Stimulated activated CD4-positive, alpha-beta T cell treated with anti-CD3 and anti-CD28 coated beads, Interleukin-4, amount 100 ng/mL, for 1 hour (primary cell): ENCODE measurements at places on chromosomes 4 and X.

- DNase-seq, result no peak
These were observed 245.4 kb downstream of the ADGRL3 start for GRCh38 chr4:61445374-61446063.

- DNase-seq, result no peak
These were observed 301.9 kb downstream of the DHX15 start for GRCh38 chr4:24282446-24282845.

GRCh38 chrX:72121383-72121782 is 10.3 kb downstream of the RTL5 start:
- DNase-seq, result peak; percentile 14

DNA sequence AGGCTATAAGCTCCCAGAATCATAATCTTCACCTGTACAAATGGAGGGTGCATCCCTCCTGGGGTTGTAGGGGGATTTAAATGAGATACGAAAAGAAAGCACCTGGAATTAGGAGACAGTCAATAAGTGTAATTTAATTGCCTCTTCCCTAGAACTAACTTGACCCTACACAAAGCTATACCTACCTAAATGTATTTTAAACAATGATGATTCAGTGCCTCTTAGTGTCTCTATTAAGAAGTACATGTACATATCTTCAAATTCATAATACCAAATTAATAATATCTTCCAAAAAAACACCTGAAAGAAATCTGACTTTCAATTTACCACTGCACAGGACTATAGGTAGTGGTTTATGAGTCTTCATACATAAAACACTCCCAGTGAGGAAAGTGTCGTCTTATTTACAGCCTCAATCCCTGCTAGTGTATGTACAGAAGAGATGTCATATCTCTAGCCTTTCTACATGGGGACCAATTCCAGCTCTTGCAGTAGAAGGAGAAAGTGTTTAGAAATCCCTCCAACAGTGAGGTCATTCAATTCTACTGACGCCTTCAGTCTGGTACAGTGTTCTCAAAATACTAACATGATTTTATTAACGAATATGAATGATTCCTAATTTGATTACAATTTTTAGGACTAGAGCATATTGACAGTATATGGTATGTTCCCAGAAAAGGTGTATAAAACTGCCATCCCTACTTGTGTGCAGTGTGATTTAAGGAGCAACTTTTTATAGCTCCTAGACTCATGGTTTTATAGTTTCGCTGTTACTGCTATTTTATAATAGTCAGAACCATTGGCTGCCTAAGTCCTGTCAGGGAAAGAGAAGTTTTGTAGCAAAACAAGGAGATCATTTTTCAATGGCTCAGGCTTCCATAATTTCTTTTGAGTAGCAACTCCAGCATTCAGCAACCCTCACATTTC is 282.7 kb downstream of the UNC5C start:
- DNase-seq, result no peak

DNA sequence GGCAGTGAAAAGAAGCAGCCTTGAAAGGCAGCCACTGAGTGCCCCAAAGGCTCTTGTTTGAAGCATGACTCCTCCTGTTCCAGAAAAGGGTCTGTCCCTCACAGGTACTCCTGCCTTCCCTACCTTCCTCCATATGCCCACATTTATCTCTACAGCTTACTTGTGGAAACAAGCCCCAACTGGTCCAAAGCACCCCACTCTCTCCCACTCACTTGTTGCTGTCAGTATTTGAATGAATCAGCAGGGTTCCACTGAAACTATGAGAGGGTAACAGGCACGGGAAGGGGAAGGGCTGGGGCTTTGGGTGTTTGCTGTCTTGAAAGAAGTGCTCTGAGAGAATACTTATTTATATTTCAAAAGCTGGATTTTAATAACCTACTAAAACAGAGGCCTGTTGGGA is 34.9 kb downstream of the GPR143 start:
- DNase-seq, result no peak

GRCh38 chr4:8281519-8282133 is 12.1 kb downstream of the HTRA3 start:
- no peak for DNase-seq

GRCh38 chr4:101451086-101451485 is 103.8 kb upstream of the PPP3CA start:
- DNase-seq, result no peak

DNA sequence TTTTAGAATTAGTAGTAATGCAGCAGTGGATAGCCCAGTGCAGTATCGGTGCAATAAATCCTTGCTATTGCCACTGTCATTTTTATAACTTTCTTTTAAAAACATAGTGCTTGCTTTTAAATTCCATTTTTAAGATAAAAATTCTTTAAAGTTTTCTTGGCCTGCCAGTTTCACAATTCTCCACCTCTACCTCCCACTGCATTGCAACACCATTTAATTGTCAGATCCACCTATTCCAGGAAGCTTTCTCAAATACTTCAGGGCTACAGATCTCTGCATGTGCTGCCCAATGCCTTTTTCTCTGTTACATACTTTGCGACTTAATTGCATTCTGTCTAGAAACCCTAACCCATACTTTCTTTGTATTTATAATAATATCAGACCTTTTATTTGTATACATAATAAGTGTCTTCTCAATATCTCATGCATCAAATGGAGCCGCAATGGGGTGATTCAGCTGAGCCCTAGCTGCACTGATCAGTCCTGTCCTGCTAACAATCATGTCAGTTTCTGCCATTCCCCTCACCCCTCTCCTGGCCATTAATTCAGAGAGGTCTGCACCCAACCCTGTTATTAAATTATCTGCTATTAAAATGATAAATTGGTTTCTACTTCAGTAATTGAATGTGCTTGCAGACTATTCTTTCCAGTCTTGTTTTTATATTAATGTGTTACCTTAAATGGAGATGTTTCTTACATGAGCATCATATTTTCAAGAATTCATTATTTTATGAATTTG is 193.1 kb downstream of the SLIT2 start:
- no peak for DNase-seq

DNA sequence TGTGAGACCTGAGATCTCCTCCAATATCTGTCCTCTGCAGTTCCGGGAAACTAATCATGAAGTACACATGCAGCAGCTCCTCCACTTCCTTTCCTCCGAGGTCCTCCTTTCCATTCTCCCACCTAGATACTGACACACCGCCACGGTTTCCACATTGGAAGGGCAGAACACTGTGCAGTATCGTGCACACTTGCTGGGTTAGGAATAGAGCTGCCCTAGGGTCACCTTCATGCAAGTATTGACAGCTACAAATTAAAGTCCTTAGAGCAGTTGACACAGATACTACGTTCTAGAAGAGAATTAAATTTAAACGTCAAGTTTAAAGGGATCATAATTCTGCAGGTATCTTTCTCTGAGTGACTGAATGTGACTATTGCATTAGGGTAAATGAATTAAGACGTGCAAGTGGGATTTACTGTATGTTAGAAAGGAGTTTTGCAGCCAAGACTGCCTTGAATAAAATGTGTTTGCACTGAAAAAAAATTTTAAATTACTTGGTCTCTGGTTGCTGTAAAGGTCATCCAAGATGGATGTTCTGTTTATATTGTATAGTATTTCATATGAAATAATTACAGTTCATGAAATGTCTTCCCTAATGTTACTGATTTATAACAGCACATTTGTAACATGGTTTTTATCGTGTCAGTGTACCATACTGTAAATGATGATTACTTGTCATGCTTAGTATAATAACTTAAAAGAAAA is 117.7 kb downstream of the STOX2 start:
- no peak for DNase-seq

DNA sequence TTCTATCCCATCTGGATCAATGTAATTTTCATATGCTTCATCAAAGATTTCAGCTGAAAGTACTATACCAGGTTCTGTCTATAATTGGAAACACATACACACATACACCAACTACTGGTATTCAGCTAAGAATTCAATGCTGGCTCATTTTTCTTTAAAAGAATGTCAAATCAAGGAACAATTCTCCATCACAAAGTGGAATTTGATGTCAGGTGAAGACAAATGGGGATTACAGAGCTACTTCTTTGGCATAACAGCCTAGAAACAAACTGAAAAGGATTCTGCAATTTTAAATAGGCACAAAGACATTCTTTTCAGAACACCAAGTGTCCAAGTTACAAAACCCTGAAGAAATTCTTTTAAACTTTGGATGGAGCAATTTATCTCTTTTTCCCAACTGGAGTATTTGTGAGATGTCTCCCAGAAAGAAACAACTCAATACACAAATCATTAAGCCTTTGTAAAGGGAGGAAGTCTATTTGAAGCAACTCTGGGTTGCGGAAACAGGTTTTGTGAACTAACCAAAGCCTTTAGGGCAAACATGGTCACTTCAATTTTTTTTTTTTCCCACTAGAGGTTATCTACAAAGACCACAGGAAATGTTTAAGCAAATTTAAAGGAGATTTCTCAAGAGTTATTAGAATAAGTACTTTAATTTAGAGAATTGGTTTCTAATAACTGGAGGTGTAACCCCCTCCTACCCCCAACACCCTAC is 1.9 kb upstream of the FAM9C start:
- DNase-seq, result no peak

- DNase-seq, result no peak
These were observed 100.9 kb downstream of the SLC34A2 start for GRCh38 chr4:25756503-25756902.

GRCh38 chrX:75061701-75062100 is 94.4 kb downstream of the ABCB7 start:
- no peak for DNase-seq

DNA sequence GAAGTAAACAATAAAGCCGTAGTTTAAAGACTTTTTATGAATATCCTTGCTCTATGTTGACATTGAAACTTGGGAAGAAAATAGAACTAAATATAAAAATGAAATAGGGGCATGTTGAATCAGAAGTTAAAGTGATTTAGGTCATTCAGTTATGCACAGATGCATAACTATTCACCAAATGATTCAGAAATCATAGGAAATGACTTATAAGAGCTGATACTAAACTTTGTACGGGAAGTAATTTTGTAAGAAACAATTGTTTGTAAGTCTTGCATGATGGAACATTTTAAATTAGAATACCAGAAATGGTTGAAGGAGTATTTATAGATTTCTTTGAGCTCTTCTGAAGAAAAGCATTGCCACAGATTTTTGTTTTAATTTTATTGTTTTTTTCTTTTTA is 246.5 kb downstream of the CPE start:
- no peak for DNase-seq

DNA sequence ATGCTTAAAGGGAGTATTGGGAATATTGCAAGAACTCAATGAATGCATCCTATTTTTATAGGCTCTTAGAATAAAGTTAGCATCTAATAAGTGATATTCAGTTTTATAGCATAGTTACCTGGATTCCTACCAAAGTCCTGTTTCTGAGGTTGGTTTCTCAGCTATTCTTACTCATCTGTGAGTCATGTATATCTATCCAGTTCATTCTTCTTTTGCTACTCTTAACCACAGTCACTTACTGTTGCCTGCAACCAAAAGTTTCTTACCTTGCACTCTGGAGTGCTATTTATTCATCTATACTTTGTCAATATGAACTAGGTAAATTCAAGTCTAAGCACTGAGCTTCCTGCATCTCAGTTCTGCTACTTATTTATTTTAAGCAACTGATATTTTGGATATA is 322.5 kb downstream of the HS3ST1 start:
- no peak for DNase-seq

DNA sequence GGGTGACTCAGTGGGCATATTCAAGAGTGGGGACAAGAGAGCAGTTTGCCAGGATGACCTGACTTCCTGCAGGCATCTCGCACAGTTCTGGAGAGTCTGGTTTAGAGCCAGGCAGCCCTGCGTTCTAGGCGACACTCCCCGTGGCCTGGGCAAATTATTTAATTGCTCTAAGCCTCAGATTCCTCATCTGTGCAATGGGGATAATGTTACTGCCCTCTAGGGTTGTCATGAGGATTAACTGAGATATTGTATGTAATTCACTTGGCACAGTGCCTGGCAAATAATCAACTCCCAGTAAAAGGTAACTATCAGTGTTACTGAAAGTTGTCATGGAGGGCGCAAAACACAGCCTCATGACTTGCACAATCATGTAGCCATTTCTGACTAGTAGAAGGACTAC is 48.8 kb upstream of the PITX2 start:
- no peak for DNase-seq

DNA sequence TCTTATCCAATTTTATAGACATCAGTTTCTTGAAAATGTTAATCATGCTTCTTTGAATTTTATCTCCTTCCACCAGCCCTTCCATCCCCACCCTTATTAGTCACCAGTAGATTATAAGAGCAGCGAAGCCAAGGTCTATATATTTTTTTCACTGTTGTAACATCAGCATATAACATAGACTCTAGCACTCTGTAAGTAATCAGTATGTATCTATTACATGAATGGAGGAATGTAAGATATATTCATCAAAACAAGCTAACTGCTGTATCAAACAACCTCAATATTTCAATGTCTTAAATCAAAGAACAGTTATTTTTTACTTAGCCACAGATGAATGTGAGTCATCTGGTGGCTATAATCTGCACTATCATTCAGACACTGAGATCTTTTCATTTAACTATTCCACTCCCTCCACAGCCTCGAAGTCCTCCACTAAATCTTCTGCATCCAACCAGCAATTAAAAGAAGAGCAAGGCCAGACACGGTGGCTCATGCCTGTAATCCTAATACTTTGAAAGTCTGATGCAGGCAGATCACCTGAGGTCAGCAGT is 178.9 kb downstream of the CENPC start:
- DNase-seq, result no peak

GRCh38 chr4:113146876-113147358 is 97.5 kb downstream of the ANK2 start:
- DNase-seq, result no peak

DNA sequence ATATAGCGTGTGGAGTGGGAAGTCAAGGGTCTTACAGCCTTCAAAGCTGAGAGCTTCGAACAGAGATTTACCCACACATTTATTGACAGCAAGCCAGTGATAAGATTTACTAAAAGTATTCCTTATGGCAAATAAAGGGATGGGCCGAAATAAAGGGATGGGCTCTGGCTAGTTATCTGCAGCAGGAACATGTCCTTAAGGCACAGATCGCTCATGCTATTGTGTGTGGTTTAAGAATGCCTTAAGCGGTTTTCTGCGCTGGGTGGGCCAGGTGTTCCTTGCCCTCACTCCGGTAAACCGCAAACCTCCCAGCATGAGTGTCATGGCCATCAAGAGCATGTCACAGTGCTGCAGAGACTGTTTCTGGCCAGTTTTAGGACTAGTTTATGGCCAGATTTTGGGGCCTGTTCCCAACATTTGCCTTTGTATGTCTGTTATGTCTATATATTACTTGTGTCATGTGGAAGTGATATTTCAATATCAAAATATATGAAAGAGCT is 53.5 kb downstream of the UGT2B10 start:
- DNase-seq, result no peak

DNA sequence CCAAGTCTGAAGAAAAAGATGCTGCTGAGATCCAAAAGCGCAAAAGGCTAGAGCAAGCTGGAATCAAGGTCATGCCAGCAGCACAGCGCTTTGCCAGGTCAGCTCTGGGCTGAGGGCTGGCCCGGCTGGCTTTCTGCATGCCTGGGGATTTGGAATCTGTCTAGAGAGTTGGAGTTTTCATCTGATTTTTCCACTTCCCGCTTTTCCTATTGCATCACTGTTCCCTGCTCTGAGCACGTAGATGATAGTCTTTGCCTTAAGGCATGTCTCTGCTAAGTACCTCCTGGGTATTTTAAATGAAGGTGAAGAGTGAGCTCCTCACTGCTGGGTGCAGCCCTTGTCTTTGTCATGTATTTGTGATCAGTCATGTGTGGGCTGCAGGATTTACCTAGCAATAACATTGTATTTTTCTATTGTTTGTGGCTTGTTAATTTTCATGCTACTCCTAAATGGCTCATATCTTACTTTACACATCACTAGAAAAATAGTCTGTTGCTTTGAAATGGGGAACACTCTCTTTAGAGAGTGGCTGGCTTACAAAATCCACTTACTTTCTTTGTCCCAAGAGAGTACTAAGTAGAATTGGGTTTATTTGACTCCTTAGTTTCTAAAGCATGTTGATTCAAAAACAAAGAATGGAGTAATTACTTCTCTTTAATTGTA is 82.8 kb downstream of the LIMCH1 start:
- no peak for DNase-seq
